Mesothelial cell of epicardium (in vitro differentiated cells): ENCODE measurements at places on chromosomes 5 and 9. TPM values are rescaled to one million over a fixed set of nuclear protein-coding genes. Genes with fewer than 3 reads are reported as not detected.

DNA sequence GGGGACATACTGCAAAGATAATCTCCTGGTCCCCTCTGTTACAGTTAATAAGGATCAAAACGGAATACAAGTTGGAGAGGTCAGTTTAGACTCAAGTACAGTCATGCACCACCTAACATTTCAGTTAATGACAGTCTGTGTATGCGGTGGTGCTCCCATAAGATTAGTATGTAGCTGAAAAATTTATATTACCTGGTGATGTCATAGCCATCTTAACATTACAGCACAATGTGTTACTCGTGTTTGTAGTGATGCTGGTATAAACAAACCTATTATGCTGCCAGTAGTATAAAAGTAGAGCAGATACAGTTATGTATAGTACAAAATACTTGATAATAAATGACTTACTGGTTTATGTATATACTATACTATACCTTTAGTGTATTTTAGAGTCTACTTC lies 207.9 kb downstream of the GDNF start:
- peaks cover 28% of the 10 kb centered on the region for H3K36me3 ChIP-seq
- H3K27me3 ChIP-seq, result no peaks in the 10 kb centered on the region
- no peak overlapping the region for H3K27ac ChIP-seq
- no peak overlapping the region for H3K4me3 ChIP-seq
- DNase-seq, result no peak

PSAT1 gene
- total RNA-seq, result 29.9 to 32.5 TPM (median 30.7 TPM) in 3 replicates

CDC25C gene
- 6.7 to 6.8 TPM (median 6.7 TPM) in 3 replicates for total RNA-seq

GRCh38 chr9:107174441-107174840 lies 108.6 kb upstream of the RAD23B start:
- no peak overlapping the region for H3K4me3 ChIP-seq
- H3K4me1 ChIP-seq, result peaks cover 20% of the 10 kb centered on the region
- H3K36me3 ChIP-seq, result no peaks in the 10 kb centered on the region
- H3K27ac ChIP-seq, result no peak overlapping the region

ABCA1 gene
- total RNA-seq, result 35.3 to 39.9 TPM (median 37.3 TPM) in 3 replicates

PDE6A gene
- 0.18 to 0.38 TPM (median 0.29 TPM) in 3 replicates for total RNA-seq

PRUNE2 gene
- total RNA-seq, result 3.1 to 3.5 TPM (median 3.4 TPM) in 3 replicates

DNA sequence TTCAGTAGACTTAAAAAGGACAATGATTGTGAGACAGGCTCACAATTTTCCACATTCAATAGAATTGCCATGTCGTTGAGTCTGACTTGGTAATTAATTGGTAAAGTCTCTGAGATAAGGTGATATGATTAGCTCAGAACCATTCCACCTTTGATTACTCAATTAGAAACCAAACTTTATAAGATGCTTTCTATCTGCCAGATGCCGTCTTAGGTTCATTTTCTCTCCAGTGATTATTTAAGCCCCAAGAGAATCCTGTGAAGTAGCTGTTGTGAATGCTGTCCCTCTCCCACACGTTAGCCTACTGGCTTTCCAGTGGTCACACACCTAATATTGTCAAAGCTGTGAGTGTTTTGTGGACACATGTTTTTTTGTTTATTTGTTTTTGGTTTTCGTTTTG lies 528.9 kb upstream of the ZNF462 start:
- H3K27ac ChIP-seq, result no peak overlapping the region
- DNase-seq, result no peak
- H3K4me3 ChIP-seq, result no peak overlapping the region
- peaks cover 21% of the 10 kb centered on the region for H3K4me1 ChIP-seq
- peaks cover 4% of the 10 kb centered on the region for H3K36me3 ChIP-seq

DNA sequence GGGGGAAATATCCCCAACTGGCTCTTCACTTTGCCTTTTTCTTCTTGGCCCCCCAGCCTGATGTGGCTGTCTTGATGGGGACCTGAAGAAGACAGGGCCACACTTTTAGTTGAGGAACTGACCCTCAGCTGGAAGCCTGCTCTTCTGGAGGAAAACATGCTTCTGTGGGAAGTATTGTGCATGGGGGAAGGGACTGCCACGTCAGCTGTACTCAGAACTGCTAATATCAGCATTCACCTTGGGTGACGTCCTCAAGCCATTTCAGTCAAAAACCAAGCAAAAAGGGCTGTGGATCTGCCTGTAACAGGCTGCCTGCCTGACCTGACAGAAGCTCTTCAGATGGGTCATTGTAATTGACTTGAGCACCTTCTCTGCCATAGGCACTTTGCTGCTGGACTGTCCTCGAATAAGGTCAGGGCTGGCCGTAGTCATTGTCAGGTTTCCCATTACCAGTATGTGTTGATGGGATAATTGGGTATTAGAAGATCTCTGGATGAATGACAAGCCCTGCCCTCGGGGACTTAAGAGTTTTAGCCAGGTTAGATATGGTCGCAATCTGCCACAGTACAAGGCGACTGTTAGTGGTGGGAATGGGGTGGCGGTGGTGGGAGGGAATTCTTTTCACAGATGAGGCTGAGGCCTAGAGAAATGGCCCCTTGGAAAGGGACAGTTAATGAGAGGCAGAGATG lies 10.4 kb downstream of the RAI14 start:
- no peaks in the 10 kb centered on the region for H3K27me3 ChIP-seq
- DNase-seq, result no peak
- H3K36me3 ChIP-seq, result peaks cover 14% of the 10 kb centered on the region
- peak overlapping the region; percentile 74 for H3K27ac ChIP-seq
- H3K4me1 ChIP-seq, result peaks cover 39% of the 10 kb centered on the region

GRCh38 chr9:27800692-27801370 lies 227.6 kb upstream of the C9orf72 start:
- H3K27me3 ChIP-seq, result no peaks in the 10 kb centered on the region
- H3K27ac ChIP-seq, result no peak overlapping the region
- no peaks in the 10 kb centered on the region for H3K36me3 ChIP-seq
- DNase-seq, result no peak
- no peak overlapping the region for H3K4me3 ChIP-seq
- no peaks in the 10 kb centered on the region for H3K4me1 ChIP-seq

C5orf63 gene
- 2.0 to 2.3 TPM (median 2.2 TPM) in 3 replicates for total RNA-seq

DNA sequence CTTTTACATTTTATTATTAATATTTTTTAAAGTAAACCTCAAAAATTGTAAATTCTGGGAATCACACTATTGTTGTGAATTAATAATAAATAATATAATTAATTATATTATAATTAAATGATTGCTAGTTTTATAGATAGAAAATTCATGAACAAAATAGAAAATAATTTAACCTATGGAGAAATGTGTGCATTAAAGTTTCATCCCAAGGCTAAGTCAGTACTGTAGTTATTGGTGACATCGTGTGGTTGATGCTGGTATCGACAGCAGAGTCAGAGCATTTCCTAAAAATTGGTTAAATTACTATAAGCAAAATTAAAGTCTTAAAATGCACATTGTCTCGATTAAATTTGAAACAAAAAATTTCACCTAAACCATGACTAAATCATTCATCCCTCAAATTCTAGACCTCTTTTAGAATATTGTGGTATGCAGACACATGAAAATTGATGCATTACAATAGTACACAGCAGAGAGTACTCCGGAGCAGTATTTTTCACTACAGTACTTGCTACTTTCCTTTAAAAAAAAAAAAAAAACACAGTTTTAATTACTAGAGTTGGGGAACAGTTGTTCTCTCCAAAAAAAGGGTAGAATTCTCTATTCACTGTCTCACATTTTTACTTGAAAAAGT lies 73.9 kb downstream of the RORB start:
- peak; percentile 40 for DNase-seq
- H3K27ac ChIP-seq, result no peak overlapping the region
- H3K36me3 ChIP-seq, result no peaks in the 10 kb centered on the region
- H3K4me3 ChIP-seq, result no peak overlapping the region
- H3K27me3 ChIP-seq, result peaks cover 11% of the 10 kb centered on the region

DNA sequence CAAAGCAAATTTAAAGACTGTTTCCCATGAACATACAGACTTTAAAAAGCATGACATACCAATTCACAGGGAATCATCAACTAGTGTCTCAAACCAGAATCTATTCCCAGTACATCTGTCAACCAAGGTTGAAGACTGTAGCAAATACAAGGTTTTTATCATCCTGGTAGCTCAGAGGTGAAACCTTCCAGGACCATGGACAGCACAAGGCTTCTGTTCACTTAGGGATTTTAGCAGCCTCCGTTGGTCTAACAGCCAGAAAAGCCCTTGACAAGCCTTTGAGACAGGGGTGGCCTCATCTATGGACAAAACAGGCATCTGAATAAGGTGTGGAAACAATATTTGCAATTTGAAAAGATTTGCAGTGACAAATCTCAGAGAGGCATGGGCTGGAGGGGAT lies 119.0 kb downstream of the TRIM32 start:
- H3K4me1 ChIP-seq, result no peaks in the 10 kb centered on the region
- no peaks in the 10 kb centered on the region for H3K36me3 ChIP-seq
- peaks cover 2% of the 10 kb centered on the region for H3K27me3 ChIP-seq
- H3K27ac ChIP-seq, result no peak overlapping the region
- DNase-seq, result no peak
